DMS153 (cell line): ENCODE measurements at places on chromosomes 16 and 17.

DNA sequence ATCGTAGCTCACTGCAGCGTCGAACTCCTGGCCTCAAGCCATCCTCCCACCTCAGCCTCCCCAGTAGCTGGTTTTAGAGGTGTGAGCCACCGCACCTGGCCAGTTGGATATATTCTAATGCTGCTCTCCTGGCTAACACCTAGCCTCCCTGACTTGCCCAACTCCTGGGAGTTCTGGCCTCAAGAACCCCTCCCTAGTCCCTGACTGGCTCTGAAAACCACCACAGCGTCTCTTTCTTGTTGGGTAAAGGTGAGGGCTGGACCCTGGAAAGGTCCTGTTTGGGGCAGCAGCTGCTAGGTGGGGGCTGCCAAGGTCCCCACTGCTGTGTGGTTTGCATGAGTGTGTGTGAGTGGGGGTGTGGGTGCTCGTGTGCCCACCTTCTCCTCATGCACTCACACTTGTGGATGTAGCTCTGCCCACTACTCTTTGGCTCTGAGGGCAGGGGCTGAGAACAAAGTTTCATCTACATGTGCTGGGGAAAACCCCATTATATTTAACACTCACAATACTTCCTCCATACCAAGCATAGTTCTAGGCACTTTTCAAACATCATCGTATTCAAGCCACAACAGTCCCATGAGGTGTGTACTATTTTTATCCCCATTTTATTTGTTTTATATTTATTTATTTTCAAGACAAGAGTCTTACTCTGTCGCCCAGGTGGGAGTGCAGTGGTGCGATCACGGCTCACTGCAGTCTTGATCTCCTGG is 7.1 kb upstream of the SPNS3 start:
- DNase-seq, result no peak

GRCh38 chr17:77749321-77749751 is 209.2 kb upstream of the TNRC6C start:
- DNase-seq, result no peak

DNA sequence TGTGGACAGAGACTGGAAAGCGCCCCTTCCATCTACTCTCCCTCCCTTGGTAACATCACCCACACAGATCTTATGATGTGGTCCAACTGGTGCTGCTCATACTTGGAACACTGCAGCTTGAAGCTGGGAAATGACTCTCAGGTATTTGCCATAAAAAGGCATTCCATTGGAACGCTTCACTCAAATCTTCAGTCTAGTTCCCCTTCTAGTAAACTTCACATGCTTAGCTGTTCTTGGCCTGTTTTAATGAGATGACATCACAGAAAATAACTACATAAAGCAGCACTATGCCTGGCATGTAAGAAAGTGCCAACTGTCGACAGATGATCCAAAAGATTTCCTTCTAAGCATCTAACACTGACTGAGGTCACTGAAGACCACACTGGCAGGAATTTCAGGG is 9.3 kb downstream of the ZNF263 start:
- no peak for DNase-seq

DNA sequence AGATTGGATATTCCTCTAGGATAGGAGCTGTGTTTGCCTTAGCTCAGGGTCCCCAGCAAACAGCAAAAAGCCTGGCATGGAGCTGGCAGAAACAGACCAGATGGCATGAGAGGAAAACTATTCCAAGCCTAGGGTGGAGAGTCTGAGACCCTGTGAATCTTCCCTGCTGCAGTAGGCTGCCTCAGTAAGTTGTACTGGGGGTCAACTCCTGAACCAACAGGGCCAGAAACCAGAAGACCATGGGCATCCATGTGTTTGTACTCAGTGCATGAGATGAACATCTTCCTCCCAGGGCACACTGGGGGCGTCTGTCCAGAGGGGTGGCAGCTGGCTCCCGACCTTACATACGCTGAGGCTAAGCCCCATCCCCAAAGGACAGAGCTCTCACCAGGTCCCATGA is 214.4 kb downstream of the C16orf78 start:
- no peak for DNase-seq

DNA sequence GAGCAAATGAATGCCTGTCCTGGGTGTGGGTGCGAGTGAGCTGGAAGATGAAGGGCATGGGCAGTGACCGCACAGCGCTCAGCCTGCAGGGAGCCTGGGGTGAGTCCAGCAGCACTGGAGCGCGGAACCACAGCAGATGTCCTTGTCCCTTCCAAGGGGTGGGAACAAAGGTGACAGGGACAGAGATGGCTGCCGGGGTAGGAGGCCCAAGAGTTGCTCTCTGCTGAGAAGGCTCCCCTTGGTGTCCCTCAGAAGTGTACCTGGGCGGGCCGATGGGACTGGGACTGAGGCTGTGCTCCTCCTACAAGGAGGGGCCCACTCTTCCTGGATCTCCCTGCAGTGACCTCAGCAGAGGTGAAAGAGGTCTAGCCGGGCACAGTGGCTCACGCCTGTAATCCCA is 7.6 kb upstream of the PGAP6 start:
- no peak for DNase-seq

DNA sequence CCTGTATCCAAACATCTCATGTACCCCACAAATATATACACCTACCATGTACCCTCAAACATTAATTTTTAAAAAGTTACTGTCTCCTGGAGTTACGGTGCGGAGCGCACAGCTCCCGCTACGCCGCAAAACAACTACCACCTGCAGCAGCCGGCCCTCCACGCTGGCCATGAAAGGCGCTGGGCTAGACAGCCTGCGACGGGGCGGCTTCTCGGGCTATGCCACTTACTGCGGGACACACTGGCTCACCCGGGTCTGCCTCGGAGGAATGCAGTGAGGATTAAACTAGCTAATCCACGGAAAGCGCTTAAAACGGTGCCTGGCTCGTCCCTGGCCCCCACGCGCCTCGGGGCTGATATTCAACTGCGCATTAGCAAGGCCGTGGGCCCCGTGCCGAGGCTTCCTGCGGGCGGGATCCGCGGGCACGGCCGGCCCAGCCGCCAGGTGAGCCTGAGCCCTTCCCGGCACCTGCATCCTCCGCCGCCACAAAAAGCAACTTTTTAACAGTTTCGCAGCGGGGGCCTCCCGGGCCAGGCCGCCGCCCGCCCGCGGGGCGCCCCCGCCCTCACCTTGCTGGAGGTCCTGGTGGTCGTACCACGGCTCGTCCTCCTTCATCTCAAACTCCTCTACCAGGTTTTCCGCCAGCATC is 633 bp downstream of the CDR2 start:
- no peak for DNase-seq
